Mesenteric fat pad (tissue), 1 donor: ENCODE measurements at places on chromosomes 3 and 15. TPM values are rescaled to one million over a fixed set of nuclear protein-coding genes. Genes with fewer than 3 reads are reported as not detected.

- no peak for DNase-seq
Observed at GRCh38 chr3:176906046-176906905, 291.0 kb downstream of the TBL1XR1 start.

DNA sequence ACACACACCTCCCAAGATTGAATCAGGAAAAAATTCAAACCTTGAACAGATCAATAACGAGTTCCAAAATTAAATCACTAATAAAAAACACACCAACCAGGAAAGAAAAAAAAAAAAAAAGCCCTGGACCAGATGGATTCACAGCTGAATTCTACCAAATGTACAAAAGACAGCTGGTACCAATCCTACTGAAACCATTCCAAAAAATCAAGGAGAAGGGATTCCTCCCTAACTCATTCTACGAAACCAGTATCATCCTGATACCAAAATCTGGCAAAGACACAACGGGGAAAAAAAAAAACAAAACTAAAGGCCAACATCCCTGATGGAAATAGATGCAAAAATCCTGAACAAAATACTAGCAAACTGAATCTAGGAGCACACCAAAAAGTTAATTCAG, 54.4 kb upstream of the SLC12A8 start:
- no peak for DNase-seq

- DNase-seq, result no peak
Observed at GRCh38 chr3:141552440-141552991, 65.7 kb downstream of the RASA2 start.

DNA sequence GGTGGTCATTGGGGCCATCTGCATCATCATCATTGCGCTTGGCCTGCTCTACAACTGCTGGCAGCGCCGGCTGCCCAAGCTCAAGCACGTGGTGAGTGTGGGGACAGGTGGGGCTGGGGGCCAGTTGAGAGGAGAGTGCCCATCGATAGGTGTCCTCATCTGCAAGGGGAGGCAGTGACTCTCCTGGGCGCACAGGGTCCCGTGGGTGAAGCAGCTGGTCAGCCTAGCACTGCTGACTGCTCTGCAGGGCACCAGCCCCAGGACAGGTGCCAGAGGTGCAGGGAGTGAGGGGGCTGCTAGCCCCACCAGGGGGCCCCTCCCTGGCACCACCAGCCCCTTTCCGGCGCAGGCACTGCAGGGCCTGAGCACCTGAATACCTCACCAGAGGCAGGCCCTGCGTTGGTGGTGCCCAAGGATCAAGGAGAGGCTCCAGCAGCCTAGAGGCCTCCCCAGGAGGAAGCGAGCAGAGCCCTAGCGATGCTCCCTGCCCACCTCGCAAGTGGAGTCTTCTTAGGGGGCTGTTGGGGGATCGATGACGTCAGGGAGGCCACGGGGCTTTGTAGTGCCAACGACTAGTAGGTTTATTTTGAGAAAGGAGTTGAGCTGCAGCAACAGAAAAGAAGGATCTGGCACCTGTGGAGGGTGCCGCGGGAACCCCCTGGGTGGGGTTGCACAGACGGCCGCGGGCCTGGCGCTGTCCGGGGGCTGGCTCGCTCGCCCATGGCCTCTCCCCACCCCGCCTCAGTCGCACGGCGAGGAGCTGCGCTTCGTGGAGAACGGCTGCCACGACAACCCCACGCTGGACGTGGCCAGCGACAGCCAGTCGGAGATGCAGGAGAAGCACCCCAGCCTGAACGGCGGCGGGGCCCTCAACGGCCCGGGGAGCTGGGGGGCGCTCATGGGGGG, 976 bp upstream of the ABTB1 start:
- DNase-seq, result peak; percentile 90

The OSTN gene
- total RNA-seq, result not detected

GRCh38 chr15:84669726-84670125, 11.7 kb upstream of the NMB start:
- no peak for DNase-seq

GRCh38 chr3:111321786-111322185, 220.2 kb upstream of the CD96 start:
- no peak for DNase-seq

DNA sequence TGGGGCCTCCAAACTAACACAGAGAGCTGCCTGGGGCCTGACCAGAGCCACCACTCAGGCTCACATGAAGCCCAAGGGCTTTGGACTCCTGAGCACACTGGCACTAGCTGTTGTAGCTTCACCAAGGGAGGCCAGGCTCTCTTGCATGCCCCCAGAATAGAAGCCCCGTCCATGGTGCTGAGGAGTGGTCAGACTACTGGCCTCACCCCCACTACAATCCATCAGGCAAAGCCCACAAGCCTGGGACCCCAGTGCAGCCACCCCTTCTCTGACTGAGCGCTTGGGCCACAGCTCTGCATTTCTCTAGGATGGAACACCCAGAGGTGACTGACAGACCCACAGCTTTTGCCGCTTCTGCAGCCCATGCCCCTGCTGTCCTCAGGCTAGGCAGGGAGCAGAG, 180.8 kb downstream of the PYDC2 start:
- DNase-seq, result no peak

The GOLGA8K gene
- total RNA-seq, result 1.2 TPM

DNA sequence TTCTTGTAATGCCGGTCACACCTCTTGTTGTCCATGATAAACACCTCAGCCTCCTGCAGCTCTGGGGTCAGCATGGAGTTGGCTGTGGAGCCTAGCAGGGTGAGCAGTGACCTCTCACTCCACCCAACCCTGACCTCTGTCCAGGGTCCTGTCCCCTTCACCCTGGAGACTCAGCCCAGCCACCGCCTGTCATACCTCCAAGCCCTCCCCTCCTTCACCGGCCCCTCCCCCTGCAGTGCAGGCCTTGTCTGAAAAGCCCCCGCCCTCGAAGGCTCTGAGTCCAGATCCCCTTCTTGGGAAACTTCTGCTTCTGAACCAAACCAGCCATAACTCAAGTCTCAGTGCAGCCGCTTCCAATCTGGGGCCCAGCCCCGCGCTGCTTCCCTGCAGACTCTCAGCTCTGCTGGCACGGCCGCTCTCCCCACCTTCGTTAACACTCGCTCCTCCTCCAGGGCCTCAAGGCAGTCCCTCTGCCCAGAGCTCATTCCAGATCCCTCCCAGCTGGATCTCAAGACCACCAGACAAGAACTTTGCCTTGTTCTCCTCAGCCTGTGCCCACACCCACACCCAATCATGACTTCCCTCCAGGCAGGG, 25.4 kb upstream of the PRSS50 start:
- no peak for DNase-seq

The LRRC31 gene
- not detected for total RNA-seq

DNA sequence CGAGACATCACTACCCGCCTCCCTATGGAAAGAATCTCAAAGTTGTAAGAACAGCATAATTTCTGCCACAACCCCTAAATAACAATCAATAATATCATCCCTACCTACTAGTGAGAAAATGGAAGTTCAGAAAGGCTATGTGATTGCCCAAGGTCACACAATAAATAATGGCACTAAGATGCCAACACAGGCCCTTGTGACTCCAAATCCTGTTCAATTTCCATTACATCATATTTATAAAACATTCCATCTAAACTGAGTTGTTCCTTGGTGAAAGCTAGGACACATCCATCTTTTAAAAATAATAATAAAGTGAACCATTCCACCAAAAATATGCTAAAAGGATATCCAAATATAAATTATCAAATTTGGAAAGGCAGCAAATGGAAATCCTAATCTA, 144.6 kb downstream of the MAGI1 start:
- DNase-seq, result no peak
